ENCODE measurements at places on chromosomes 6 and 20. TPM values are rescaled to one million over a fixed set of nuclear protein-coding genes. Genes with fewer than 3 reads are reported as not detected.

The NR2E1 gene
- not detected for total RNA-seq

- no peak for DNase-seq
These were observed 9.9 kb downstream of the SERAC1 start for GRCh38 chr6:158158123-158158522.

DNA sequence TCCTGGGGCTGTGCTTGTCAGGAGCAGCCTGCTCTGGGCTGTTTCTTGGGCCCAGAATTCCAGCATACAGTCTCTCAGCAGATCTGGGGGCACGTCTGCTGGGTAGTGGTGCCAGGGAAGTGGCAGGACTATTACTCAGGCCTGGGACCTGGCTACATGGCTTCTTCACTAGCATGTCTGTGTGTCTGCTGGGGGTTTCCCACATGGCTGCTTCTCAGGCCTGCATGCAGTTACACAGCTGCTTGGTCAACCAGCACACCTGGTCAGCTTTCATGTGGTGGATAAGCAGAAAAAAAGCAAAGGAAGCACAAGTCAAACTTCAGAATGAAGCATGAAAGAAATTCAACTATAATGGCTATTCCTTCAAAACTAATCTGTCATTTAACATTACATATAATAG lies 316.2 kb upstream of the NOX3 start:
- no peak for DNase-seq

DNA sequence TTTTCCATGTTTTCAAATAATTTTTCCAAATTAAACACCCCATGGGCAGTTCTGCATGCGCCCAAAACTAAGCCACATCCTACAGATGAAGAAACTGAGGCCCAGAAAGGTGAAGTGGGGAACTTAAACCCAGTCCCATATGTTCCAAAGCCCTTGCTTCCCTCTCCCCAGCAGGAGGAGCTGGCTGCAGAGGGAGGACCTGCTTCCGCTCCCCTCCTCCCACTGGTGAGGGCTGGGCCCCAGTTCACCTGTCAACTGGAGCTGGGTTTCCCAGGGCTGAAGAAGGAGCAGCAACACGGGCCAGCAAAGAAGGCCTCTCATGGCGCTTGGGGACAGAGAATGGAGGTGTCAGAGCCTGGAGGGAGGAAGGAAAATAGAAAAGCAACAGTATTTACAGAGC lies 1.4 kb upstream of the RBPJL start:
- DNase-seq: no peak

The C20orf141 gene
- 0.32 TPM for total RNA-seq

The PLCB4 gene
- 3.2 TPM for total RNA-seq

GRCh38 chr6:57104336-57104735 lies 14.3 kb downstream of the ZNF451 start:
- DNase-seq: no peak

Measured in fibroblast of villous mesenchyme (primary cell).